ENCODE measurements at places on chromosomes 4 and X.

DNA sequence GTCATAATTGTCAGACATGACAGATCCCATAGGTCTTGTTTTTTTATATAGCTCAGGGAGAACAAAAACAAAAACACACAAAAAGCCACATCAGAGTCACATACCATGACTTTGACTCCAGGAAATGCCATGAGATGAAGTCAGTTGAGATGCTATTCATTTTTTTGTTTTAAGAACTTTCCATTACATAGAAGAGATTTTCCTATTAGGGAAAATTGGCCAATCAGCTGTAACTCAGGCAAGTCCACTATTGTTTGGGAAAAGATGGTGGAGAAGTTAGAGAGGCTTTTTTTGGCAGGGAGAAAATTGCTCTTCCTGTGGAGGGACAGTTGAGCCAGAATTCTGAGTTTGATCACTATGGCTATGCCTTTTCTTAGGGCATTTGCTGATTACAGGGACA, 72.6 kb downstream of the SMARCA5 start:
- no peak for DNase-seq

GRCh38 chrX:30280428-30280827, 28.8 kb downstream of the NR0B1 start:
- DNase-seq = no peak

- no peak for DNase-seq
Observed at GRCh38 chrX:136138939-136139338, 8.4 kb upstream of the FHL1 start.

- DNase-seq = no peak
Observed at GRCh38 chrX:2401201-2401589, 99.6 kb downstream of the DHRSX start.

GRCh38 chrX:54479136-54480111, 16.6 kb downstream of the FGD1 start:
- no peak for DNase-seq

DNA sequence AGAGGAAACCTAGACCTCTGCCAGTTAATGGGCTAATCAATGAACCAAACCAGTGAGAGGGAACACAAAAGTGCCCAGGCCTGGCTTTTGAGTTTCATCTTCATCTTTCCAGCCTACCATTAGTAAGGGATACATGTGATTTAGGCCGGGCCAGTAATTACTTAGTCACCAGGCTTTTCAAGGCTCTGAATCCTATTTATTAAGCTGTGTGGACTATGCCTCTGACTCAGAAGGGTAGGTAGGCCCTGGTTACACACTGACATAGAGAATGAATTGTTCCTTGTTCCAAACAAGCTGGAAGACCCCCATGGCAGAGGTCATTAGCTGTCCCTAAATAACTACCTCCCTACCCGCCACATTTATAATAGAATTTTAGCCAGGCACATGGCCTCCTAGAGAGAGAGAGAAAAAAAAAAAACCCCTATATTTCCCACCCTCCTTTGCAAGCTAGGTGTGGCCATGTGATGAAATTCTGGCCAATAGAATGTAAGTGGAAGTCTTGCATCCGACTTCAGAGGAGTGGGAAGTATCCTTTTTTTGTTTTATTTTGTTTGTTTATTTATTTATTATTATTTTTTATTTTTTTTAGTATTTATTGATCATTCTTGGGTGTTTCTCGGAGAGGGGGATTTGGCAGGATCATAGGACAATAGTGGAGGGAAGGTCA, 112.3 kb upstream of the BCOR start:
- DNase-seq = no peak

- no peak for DNase-seq
Observed at GRCh38 chr4:67660418-67660817, 40.5 kb downstream of the UBA6 start.

- no peak for DNase-seq
Observed at GRCh38 chr4:185246453-185246852, 37.1 kb downstream of the SNX25 start.

DNA sequence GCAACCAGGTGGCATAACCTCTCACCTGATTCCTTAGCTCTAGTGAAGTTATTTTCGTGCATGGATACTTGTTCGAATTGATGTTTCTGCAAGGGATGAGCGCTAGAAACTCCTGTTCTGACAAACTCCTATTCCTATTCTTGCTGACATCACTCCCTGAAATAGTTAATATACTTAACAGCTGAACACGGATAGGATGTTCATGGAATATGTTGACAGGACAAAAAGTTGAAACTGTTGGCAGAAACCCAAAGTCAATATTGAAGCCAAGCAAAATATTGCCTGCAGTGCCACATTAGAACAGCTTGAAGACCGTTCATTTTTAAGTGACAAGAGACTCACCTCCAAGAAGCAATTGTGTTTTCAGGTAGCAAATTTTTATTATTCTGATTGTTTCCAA, at the start of gene KLKB1:
Gene KLKB1, plus strand, starts transcription at position 287 of the 400 bp plus-strand sequence. CDS start 689 bp downstream, outside the sequence.
- no peak for DNase-seq

- DNase-seq = no peak
Observed at GRCh38 chrX:48715072-48715471, 18.5 kb downstream of the SUV39H1 start.

DNA sequence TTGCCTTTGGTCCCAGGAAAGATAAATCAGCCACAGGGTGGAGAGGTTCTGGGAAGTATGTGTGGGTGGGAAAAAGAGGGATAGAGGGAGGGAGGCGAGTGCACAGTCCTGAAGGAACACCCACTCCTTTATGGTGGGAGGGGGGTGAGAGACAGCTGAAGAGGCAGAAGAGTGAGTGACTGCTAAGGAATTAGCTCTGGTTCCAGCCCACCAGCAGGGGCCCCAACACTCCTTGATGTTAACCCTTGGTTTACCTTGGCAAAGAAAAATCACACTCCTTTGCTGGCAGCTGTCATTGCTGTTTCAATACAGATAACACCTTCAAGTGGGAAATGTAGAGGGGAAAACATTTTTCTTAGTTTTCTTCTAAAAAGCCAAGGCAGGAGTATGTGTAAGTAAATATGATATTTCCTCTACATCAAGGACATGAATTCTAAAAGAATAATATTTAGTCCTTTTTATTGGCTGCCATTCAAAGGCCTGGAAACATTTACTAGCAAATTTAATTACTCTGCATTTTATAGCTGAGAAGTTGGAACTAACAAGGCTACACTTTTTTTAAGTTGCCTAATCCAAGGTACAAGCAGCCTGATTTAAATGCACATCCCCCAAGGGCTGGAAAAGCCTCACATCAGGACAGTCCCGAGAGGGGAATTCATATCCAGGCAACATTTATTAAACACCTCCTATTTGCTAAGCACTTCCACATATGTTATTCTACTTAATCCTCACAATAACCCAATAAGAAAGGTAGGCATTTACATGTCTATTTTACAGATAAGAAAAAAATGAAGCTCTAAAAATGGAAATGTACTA, 81.7 kb downstream of the HS6ST2 start:
- no peak for DNase-seq

DNA sequence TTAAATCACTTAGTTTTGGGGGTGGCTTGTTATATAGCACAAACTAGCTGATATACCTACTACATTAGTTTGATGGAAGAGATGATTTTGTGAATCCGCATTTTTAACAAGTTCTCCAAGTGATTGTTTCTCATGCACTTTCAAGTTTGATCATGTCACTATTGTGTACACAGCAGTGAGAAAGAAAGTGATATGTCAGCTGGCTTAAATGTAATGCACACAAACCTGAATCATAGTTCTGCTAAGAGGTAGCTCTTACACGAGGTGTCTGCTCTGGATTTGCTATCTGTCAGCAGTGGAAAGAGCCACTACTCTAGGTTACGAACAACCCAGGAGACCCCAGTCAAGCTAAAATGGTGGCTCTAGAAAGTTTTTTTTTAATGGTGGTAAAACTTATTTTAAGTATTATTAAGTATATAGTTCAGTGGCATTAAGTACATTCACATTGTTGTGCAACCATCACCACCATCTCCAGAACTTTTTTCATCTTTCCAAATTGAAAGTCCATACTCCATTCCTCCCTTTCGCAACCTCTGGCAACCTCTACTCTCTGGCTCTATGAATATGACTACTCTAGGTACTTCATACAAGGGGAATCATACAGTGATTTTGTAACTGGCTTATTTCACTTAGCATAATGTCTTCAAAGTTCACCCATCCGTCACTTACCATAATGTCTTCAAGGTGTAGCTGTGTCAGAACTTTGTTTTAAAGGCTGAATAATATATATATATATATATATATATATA, 147.3 kb downstream of the HS6ST2 start:
- DNase-seq = no peak

GRCh38 chr4:932713-933070, 432 bp downstream of the TMEM175 start:
- no peak for DNase-seq

- DNase-seq = no peak
Observed at GRCh38 chrX:154650221-154650510, 3.2 kb downstream of the CTAG2 start.

DNA sequence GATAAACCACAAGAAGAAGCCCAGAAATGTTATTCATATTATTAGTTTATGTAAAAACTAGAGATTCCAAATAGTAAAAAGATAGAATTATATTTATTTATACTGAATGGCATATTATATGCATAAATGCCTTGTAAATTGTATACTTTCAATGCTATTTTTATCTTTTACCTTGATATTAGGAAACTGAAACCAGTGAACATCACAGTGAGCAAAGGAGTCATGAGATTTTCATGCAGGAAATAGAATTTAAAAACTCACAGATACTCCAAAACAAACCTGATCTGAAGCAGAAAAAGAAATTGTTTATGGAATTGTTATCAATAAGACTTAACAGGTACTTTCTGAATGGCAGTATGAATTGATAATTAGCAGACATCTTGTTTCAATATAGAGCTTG, 207.3 kb upstream of the CENPE start:
- no peak for DNase-seq

DNA sequence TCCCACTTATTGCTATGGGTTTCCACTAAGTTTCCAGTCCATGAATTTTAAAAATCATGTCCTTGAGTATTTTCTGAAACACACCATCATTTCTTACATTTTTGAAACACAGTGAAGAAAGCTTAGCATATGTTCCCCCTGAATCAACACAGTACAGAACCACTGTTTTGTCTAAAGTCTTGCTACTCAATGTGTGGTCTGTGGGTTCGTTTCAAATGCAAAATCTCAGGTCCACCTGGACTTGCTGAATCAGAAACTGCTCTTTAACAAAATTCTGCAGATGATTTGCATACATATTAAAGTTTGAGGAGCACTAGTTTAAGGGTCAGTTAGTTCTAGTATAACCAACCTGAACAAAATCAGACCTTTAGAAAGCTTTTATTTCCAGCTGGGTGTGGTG, 60.4 kb downstream of the SUPT20HL2 start:
- DNase-seq = no peak

- DNase-seq = no peak
Observed at GRCh38 chrX:41607264-41607832, 81.4 kb upstream of the GPR34 start.

DNA sequence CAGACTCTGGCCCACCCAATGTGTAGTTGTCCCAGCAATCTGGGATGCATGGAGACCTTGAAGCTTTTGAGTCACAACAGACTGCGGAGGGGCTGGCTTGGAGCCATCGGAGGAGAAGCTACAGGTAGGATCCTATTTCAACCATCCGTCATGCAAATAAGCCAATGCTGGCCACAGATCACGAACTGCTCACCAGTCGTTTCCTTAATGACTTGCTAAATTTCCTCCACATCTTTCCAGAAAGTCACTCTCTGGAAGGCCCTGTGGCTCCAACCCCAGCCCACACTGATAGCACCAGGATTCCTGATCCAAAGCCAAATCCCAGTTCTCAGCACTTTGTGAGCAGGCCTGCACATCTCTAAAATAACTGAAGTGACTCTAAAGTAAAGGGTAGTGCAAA, 321.3 kb downstream of the RAB28 start:
- no peak for DNase-seq

GRCh38 chr4:25865586-25865985, 2.8 kb upstream of the SEL1L3 start:
- no peak for DNase-seq

DNA sequence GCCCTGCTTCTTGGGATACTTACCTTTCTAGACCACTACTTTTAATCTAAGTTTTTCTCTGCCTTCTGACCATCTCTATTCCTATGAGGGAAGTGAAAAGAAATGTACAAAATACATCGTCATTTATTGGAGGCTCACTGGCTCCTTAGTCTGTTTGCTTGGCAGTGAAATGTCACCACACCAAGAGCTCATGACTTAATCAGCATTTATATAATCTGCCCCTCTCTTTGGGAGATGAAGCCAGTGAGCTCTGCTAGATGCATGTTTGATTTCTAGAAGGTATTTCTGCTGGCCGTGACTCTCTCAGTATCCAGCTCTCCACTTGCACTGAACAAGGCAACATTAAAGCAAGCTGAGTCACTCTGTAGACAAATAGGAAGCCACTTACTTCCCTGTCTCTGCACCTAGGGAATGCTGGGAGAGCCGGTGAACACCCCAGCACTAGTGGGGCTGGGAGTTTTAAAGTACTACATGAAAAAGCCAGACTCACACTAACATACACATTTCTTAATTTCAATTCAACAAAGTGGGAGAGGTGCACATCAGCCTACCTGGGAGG, 79.1 kb downstream of the MID1IP1 start:
- no peak for DNase-seq

DNA sequence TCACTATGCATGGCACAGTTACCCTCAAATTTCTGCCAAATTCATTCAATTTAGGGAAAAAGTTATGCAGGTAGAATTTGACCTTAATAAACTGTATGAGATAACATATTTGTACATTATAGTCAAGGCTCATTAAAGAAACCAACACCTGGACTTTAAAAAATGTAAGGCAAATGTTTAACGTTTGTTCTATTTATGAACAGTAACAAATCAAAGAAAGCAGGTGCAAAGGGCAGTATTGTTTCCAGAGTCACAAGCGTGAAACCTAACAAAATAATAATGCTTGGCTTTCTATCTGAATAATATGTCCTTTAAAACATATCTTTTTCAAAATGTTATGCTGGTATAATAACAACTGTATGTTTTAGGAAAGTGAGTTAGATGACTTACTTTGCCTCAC, 41.2 kb downstream of the LIN54 start:
- DNase-seq = no peak

DNA sequence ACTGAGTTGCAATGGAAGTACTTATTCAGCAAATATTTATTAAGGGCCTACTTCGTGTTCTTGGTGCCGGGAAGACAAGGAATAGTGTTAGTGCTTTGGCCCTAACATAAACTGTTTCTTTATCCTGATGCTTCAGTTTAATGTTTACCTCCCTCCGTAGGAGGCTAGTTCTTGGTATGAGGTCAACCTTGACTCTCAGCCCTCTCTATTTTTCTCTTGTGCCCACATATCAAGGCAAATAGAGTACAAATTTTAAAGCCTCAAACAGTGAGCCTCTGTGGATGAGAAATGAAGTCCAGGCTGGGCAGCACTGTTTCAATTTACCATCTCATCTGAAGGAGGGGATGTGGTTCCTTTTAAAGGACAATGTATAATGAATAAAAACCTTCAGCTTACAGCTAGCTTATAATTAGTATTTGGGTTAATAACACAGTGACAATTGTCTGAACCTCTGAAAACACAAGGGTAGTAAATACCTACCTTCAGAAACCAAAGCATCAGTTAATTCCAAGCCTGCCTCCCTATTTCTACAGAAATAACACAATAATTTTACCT, 68.5 kb downstream of the SH3RF1 start:
- DNase-seq = no peak

- no peak for DNase-seq
Observed at GRCh38 chrX:132501606-132502005, 12.8 kb upstream of the MBNL3 start.
